ENCODE measurements at places on chromosomes 12 and 14.

DNA sequence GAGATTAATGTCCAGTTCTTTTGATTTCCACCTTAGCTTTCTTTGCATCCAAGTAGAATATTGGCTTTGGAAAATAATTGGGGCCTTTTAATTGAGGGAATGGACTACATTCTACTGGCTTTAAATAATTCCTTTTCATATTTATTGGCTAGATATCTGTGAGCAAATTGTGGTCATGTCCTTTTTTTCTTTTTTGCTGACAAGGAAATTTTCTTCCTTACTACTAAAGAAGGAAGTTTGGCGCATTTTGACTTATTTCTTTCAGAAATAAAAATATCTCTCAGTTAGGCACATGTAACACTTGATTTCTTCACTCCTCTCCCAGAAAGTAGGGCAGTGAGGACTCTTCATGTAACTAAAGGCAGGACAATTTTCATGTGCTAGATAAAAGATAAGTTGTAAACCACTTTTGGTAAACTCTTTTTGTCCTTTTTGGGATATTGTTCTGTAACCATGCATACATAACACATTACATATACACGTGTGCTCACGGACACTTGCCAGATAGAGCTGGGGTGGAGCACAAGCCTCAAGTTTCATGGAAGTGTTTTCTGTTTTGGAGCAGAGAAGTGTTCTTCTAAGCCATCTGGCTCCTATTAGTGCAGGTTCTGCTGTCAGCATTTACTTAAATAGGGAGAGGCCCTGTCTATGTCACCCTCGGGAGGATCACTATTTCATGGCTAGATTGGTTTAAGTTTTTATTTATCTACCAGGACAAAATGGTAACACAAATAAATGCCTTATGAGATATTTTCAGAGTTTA is 85.1 kb upstream of the LRIG3 start:
- DNase-seq: no peak

- DNase-seq: no peak
Measured at GRCh38 chr12:203074-203461, 10.9 kb downstream of the SLC6A12 start.

- DNase-seq: no peak
Measured at GRCh38 chr12:53205747-53206419, 1.2 kb downstream of the ITGB7 start.

GRCh38 chr14:75143761-75144527 is 17.1 kb upstream of the NEK9 start:
- no peak for DNase-seq

GRCh38 chr12:89162589-89163261 is 189.6 kb downstream of the DUSP6 start:
- no peak for DNase-seq

DNA sequence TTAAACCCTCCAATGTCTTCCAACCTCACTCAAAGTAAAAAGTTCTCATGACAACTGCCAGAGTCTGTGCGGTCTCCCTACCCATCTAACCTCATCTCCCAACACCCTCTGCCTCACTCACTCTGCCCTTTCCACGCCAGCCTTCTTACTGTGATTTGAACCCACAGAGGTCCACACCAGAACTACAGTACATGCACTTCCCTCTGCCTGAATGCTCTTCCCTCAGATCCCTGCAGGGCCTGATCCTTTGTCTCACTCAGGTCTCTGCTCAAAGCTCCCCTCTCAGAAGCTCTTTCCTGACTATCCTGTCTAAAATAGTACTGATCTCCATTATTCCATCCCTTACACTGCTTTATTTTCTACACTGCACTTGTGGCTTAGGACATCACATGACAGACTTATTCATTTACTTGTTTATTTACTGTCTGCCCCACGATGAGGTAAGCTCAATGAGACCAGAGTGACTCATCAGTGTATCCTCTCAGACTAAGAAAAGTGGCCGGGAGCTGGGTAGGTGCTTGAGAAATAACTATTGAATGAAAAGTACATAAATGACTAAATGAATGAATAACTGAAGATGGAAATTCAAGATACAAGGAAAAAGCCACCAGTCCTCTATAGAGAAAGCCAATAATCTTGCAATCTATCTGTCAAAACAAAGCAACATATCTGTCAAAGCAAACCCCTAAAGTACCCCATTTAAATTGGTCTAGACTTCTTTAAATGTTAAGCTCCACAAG is 17.1 kb downstream of the POMT2 start:
- DNase-seq: no peak

- peak; percentile 16 for DNase-seq
Measured at GRCh38 chr14:77657280-77657679, 40.8 kb upstream of the SPTLC2 start.

- DNase-seq: no peak
Measured at GRCh38 chr12:94128280-94128679, 20.1 kb upstream of the PLXNC1 start.

DNA sequence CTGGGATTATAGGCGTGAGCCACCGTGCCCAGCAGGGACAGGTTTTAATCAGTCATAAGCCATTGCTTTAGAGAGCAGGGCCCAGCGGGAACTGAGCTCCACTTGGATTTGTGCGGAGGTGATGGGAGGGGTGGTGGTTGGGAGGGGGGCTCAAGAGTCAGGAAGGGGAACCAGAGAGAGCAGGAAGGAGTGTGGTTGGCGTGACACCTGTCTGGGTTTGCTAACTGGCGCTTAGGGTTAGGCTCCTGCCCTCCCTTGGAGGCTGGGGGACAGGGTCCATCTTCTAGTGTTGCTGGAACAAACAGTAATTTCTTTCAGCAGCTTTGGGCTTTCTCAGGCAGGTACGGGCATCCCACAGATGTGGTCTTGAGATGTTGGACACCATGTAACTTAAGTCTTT is 7.5 kb upstream of the ALDH2 start:
- no peak for DNase-seq

DNA sequence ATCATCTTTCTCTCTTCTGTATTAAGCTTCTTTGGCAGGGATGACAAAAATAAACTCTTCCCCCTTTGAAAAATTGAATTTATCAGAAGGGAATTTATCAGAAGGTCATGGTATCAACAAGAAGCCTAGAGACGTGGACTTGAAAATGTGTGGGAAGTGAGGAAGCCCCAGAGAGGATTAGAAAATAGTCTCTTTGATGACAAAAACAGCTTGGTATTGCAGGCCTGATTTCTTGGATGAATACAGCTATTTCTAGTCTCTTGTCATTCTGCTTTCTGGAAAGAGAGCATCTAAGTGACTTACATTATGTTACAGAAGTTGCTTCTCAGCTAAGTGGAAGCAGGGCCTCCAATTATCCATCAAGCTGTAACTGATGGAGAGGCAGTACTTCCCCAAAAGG is 111.1 kb downstream of the KITLG start:
- DNase-seq: no peak

- no peak for DNase-seq
Measured at GRCh38 chr14:106528717-106529116, 1002.3 kb downstream of the TMEM121 start.

DNA sequence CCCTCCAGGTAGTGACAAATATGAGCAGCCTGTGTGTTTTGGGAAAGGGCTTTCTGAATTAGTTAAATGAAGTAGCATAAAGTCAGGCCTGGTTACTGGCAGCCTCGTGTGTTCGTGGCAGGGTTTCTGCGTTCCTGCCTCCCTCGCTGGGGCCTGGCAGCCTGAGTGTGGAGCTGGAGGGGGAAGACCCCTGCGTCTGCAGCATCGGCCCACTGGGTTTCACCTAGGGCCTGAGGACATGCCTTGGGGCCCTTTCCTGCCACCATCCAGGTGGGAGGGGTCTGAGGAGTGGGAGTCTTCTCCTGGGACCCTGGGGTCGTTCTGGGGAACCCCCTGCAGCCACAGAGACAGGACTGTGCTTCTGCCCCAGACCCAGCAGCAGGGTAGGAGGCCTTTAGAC is 20.4 kb upstream of the AMN start:
- no peak for DNase-seq

GRCh38 chr12:118500299-118500698 is 123.9 kb downstream of the SUDS3 start:
- no peak for DNase-seq

GRCh38 chr14:66087231-66087630 is 398.9 kb upstream of the CCDC196 start:
- no peak for DNase-seq

- DNase-seq: no peak
Measured at GRCh38 chr12:47811581-47812484, 7.9 kb downstream of the HDAC7 start.

- DNase-seq: no peak
Measured at GRCh38 chr14:76948976-76949375, 79.5 kb downstream of the IRF2BPL start.

- no peak for DNase-seq
Measured at GRCh38 chr14:37720131-37720530, 124.7 kb downstream of the TTC6 start.

- no peak for DNase-seq
Measured at GRCh38 chr12:126907900-126908764, 1358.8 kb upstream of the TMEM132C start.

DNA sequence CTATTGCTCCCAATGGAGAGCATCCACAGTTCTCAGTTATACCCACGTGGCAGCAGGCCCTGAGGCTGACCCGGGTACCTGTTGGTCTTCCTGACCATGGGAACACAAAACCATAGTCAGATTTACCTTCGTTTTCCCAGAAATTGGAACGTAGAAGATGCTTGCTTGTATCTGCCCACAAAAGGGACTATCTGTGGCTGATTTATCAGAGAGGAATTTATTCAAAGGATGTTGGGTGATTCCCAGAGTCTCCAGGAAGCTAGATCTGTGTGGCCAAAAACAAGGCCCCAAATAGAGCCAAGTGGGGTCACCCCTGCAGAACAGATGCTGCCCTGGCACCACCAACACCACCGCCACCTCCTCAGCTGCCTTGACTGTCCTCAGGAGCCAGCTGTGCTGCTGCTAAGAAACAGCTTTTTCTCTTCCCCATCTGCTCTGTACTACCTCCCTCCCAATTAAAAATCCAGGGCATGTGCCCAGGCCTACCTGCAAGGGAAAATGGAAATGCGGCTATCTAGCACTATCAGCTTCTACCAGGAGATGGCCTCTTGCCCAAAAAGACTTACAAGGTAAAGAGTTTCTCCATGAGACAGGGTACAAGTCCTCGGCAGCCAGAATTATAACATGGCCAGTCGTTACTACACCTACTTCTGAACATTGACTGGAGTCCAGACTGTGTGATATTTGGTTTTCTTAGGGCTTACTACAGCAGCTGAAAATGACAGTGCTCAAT is 128.6 kb upstream of the PLEKHG7 start:
- peak; percentile 19 for DNase-seq

DNA sequence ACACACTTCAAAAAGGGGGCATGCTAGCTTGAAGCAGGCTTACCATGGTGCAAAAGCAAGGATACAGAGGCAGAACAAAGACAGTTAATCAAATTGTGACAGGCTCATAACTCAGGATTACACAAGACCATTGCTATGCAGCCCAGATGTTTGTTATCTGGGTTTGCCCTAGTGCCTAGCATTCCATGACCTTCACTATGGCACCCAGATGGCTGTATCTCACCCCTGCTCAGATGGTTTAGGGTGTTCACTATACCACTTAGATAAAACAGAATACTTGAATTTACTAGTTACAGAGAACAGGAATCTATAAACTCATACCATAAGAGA is 56.2 kb downstream of the SDR9C7 start:
- DNase-seq: no peak

DNA sequence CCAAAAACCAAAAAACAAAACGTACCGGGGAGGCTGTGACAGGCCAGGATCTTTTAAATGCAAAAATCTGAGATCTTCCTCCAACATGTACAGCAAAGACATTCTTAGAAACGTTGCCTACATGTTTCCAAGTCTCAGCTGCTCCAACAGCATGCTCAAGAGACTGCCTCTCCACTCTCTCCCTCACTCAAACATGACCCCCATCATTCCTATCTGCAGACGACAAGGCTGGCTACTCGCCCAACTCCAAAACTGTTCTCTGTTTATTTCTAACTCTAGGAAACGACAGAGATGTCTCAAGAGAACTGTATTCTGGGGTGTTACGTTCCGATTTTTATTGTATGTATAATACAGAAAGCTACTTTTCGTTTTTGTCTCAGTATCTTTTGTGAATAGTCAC is 57.5 kb upstream of the TMCC3 start:
- DNase-seq: no peak

GRCh38 chr14:99389174-99389826 is 91.4 kb downstream of the SETD3 start:
- peak; percentile 62 for DNase-seq

- no peak for DNase-seq
Measured at GRCh38 chr12:7591531-7591930, 74.2 kb downstream of the APOBEC1 start.

- no peak for DNase-seq
Measured at GRCh38 chr14:24607081-24607480, 2.4 kb downstream of the GZMH start.

GRCh38 chr12:124809878-124810277 is 53.8 kb downstream of the SCARB1 start:
- DNase-seq: no peak

DNA sequence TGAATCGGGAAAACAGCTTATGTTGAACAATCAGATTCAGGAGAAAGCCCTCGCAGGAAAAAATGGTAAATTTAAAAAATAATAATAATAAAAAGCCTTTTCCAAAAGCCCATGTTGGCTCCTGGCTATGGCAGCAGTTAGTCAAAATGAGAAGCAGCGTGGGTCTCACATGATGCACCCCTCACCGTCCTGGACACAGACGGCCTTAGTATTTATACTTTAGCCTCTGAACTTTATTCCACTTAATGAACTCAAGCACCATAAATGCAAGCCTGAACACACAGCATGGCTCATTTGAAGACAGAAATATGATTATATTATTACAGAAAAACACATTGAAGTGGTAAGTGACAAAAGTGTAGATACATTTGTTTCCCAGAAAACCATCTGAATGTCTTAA is 160.9 kb downstream of the RIMBP2 start:
- no peak for DNase-seq

All from endothelial cell (in vitro differentiated cells).